ENCODE measurements at places on chromosomes 11 and 22.

DNA sequence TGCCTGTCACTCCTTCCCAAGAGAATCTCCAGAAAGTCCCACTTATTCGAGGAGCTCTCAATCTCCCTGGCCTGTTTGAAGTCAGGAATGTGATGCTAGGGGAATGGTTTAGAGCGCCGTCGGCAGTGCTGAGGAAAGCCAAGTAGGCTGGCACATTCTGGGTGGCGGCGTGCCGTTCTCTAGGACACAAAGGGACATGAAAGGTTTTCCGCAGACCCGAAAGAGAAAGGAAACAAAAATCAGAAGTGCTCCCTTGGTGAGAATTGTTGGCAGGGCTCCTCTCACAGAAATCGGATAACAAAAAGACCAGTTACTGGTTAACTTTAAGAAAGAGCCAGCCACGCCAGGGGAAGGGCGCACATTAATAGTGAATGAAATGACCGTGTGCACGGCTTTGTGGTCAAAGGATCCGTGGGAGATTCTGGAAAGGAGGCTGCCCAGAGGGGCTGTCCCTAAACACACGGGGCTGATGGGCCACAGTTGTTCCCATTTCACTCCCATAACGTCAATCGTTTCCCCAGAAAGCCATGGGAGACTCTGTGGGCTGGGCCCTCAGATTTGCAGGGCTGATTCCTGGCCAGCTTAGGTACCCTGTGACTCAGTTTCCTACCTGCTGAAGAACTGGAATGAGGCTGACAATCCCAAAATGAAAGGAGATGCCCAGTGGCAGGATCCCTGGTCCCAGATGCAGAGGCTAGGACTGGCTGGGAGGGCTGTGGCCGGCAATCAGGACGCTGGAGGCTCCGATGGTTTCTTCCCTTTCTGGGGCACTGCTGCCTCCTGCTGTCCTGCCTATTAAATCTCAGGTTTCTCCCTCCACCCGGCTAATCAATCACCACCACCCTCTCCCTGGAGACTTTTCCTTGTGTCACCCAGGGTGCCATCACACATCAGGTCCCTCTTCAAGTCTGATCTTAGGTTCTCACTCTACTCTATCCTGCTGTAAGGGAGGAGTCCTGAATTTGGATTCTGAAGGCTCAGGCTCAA is 82.3 kb downstream of the RCN1 start:
- peak; percentile 44 for DNase-seq

GRCh38 chr22:22042009-22042408 is 59.4 kb upstream of the TOP3B start:
- no peak for DNase-seq

GRCh38 chr11:93248602-93249001 is 50.8 kb upstream of the SLC36A4 start:
- DNase-seq = no peak

DNA sequence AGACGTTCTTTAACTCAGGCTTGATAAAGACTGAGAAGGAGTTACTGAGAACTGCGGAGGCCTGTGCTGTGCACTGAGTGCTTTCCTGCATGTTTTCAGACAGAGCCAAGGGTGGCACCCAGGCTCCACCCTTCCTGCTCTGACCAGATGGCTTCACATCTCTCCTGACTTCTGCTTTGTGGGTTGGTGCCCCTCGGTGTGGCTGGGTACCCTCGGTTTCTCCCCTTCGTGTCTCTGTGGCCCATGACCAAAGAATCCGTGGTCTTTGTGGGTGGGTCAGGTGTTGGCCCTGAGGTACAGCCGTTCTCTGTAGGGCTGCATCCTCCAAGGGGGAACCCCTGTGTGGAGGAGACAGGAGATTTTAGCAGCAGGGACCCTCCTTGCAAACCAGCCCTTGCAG is 34.3 kb downstream of the GRIK4 start:
- no peak for DNase-seq

DNA sequence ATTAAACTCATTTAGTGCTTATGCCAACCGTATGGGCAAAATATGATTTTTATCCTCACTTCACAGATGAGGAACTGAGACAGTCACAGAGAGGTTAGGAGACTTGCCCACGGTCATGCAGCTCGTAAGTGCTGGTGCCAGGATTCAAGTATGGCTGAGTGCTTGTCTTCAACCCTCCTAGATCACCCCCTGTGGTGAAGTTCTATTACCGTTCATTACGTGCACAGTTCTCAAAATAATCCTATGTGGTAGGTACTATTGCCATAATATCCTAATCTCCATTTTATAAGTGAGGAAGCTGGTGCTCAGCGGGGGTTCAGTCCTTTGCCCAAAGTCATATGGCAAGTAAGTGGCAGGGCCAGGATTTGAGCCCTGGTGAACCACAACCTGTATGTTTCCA is 1.5 kb downstream of the MIEF1 start:
- DNase-seq = no peak

DNA sequence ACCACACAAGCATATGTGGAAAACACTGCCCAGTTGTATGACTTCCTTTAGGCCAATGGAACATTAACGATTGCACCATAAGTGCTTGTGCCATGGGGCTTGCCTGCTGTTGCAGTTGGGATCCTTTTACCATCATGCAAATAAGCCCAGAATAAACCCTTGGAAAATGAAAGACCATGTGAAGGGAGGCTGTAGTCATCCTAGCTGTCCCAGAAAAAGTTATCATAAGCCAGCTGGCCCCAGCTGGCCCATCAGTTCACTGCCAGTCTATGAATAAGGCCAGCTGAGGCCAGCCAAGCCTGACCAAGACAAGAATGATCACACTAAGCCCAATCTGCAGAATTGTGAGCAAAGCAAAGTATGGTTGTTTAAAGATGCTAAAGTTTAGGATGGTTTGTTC is 253.9 kb upstream of the ARHGAP20 start:
- no peak for DNase-seq

Data from RWPE1 (cell line).